ENCODE measurements at places on chromosomes 4 and X.

GRCh38 chr4:153927451-153927850 is 138.6 kb upstream of the SFRP2 start:
- no peak for DNase-seq

DNA sequence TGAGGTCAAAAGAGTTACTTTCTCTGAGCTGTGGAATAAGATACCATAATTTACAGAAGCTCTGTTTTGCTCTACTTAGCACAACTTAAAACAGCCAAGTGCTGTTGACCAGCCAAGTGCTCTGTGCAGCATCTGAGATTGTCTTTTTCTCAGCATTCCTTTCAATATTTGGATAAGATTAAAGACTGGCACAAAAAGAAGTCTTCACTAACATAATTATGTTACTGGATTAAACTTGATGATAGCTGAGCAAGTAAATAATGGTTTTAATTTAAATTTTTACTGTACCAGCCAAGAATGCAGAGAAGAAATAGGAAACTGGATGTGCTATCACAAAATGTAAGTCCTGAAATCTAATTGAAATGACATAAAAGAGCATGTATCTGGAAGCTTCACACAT is 60.4 kb downstream of the NPY2R start:
- DNase-seq, result no peak

DNA sequence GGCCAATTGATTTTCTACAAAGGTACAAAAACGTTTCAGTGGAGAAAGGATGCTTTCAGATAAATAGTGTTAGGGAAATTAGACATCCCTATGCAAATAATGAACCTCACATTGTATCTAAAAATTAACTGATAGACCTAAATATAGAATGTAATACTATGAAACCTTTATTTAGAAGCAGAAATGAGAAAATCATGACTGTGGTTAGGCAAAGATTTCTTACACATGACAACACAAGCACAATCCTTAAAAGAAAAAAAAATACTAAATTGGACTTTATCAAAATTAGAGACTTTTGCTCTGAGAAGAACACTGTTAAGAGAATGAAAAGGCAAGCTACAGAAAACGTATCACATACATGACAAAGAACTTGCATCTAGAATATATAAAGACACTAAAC is 43.0 kb upstream of the SPANXN4 start:
- DNase-seq, result no peak

- no peak for DNase-seq
Measured at GRCh38 chr4:53885668-53886067, 178.7 kb downstream of the CHIC2 start.

- no peak for DNase-seq
Measured at GRCh38 chr4:95268819-95269565, 279.8 kb downstream of the UNC5C start.

GRCh38 chr4:3874028-3874415 is 107.8 kb downstream of the ADRA2C start:
- peak; percentile 1 for DNase-seq

- no peak for DNase-seq
Measured at GRCh38 chrX:39828971-39829370, 268.8 kb downstream of the BCOR start.

GRCh38 chrX:137427426-137427778 is 138.5 kb upstream of the ZIC3 start:
- no peak for DNase-seq

- no peak for DNase-seq
Measured at GRCh38 chrX:49986058-49986457, 63.7 kb downstream of the CLCN5 start.

- no peak for DNase-seq
Measured at GRCh38 chr4:53962516-53963225, 101.7 kb downstream of the CHIC2 start.

DNA sequence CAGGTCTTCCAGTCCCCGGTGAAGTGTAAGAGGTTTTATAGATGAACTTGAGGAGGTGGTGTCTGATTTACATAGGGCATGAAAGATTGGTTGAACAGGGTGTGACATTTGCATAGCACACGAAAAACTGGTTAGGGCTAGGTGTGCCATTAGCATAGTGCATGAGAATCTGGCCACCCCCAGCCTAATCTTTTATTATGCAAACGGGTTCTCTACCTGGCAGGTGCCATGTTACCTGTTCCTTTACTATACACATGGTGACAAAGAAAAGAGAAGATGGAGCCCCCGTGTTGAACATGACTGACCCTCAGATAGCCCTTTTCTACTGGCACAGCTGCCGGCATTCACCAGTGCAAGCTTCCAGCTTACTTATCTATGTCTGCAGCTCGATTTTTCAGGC is 71.0 kb downstream of the UCHL1 start:
- DNase-seq, result no peak

GRCh38 chrX:28757290-28757689 is 170.0 kb downstream of the IL1RAPL1 start:
- no peak for DNase-seq

- no peak for DNase-seq
Measured at GRCh38 chr4:67521506-67521905, 23.8 kb downstream of the CENPC start.

- DNase-seq, result peak; percentile 71
Measured at GRCh38 chr4:147590249-147590920, 26.8 kb upstream of the TMEM184C start.

DNA sequence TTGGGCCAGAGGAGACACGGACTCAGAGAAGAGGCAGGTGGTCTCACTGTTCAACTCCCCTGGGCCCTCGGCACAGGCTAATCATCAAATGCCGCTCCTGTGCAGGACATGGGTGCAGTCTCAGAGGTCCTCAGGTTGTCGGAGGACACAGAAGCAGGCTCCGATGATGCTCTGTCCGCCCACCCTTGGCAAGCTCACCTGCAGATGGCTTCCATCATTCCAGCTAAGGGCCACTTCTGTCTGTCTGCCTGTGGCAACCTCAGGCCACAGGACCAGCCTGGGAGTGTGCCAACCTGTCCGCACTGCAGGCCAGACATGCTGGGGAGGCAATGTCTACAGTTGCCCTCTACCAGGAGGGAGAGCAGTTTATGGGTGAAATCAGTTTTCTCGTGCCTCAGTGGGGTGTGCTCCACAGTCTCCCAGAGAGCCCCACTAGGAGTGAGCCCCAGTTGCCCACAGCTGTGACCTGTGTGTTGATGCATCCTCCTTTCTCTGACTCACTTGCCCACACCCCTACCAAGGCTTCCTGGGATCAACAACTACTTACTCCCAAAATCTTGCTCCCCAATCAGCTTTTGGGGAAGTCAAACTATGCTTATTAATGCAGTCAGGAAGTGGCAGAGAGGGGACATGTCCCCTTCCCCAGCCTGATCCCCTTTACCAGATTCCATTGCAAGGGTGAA is 55.9 kb downstream of the HTRA3 start:
- no peak for DNase-seq

- DNase-seq, result no peak
Measured at GRCh38 chr4:108432418-108432817, 188.0 kb upstream of the RPL34 start.

DNA sequence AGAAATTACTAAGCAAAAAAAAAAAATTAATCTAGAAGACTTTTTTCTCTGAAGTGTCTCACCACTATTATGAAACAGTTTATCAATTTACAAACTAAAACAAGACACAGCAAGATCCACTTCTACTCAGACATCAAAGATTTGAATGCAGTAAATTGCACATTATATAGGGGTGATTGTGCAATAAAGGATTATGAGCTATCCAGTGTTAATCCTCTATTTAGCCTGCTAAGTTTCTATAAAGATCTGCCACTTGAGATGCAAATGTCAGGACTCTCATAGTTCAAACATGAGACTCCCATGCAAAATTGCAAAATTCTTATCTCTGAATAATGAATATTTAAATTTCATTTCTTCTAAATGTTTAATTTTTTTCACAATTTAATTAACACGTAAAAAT is 2.2 kb downstream of the TECRL start:
- no peak for DNase-seq
